Right cardiac atrium (tissue), 5 donors: ENCODE measurements at places on chromosomes 1 and 21. TPM values are rescaled to one million over a fixed set of nuclear protein-coding genes. Genes with fewer than 3 reads are reported as not detected.

The FCRL6 gene
- total RNA-seq, result 0.54 TPM

GRCh38 chr1:86705665-86705985 is 1.2 kb downstream of the SH3GLB1 start:
- no peak for DNase-seq

DNA sequence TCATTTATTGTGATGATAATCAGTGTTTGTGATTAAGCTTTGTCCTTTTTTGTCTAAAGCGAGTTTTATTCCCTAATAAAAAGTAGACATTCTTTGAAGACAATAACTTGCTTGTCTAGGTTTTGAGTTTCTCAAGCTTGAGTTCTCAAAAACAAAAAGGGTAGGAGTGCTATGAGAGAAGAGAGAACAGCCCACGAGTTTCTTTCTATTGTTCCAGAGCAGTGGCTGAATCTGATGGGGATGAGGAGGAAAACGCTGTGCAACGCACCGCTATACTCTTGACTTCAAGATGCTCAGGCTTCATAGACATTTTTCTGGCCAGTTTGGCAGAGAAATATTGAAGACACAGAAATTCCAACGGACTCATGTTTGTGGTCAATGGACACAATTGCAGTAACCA is 669.8 kb upstream of the B3GALT2 start:
- no peak for DNase-seq

GRCh38 chr1:183880531-183881243 is 75.8 kb downstream of the RGL1 start:
- no peak for DNase-seq

DNA sequence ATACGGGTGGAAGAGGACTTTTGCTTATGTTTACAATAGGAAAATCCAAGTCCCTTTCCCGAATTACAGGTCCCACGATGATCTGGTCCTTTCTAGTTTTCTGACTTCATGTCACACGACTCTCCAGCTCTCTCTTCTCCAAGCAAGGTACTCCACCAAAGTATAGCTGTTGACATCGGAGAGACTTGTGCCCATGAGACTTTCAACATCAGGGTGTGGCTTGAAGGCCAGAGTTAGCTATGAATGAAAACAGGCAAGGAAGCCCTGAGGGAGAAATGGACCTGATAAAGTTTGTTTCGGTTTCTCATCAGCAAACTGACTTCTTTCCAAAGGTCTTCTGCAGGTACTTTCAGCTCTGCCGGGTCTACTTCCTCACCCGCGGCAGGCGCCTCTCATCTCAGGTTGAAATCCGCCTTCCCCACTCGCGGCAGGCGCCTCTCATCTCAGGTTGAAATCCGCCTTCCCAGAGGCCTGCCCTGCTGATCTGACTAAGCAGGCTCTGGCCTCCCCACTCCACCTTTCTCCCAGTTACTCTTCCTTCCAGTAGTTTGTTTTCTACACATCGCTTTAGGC is 2.1 kb upstream of the PER3 start:
- peak; percentile 68 for DNase-seq

GRCh38 chr1:54245501-54245900 is 45.5 kb downstream of the MRPL37 start:
- no peak for DNase-seq

- DNase-seq, result no peak
These were observed 23.0 kb downstream of the XCL2 start for GRCh38 chr1:168520832-168521231.

The MYCL gene
- 0.51 TPM for total RNA-seq

GRCh38 chr1:232793944-232794343 is 11.3 kb upstream of the MAP10 start:
- no peak for DNase-seq
